ENCODE measurements at places on chromosomes 6 and 20. TPM values are rescaled to one million over a fixed set of nuclear protein-coding genes. Genes with fewer than 3 reads are reported as not detected.

MRPL18 gene
- 96.7 TPM for polyA plus RNA-seq

NHLRC1 gene
- 1.4 TPM for polyA plus RNA-seq

FAM209A gene
- 0.17 TPM for polyA plus RNA-seq

TRIM38 gene
- polyA plus RNA-seq = 9.1 TPM

ETV7 gene
- polyA plus RNA-seq = 0.81 TPM

PHACTR2 gene
- 26.8 TPM for polyA plus RNA-seq

FAXC gene
- polyA plus RNA-seq = 8.4 TPM

MEP1A gene
- not detected for polyA plus RNA-seq

DDO gene
- polyA plus RNA-seq = 0.67 TPM

HSD17B8 gene
- 4.9 TPM for polyA plus RNA-seq

DCDC2 gene
- polyA plus RNA-seq = not detected

MDFI gene
- polyA plus RNA-seq = 0.35 TPM

C20orf141 gene
- polyA plus RNA-seq = not detected

CDH22 gene
- not detected for polyA plus RNA-seq

All from AG04450 (cell line).